IPS DF 19.7 (cell line): ENCODE measurements at places on chromosomes 1 and 21.

DNA sequence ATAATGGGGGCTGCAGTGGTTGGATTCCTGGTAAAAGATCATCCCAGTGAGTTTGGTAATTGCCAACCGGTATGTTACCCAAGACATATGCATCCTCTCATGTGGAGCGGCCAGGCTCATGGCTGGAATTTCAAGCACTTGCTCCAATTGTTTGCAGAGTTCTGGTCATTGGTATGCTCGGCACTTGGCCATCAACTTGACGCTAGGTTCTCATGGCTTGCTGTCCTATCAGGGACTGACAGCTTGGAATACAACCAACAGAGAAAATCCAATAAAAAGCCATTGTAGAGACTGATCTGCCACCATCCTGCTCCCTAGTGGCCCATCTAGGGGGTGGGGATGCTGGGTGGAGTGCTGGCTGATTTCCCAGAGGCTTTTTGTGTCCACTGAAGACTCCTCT lies 120.9 kb downstream of the EDEM3 start:
- no peak for DNase-seq

- no peak for DNase-seq
Measured at GRCh38 chr1:24301785-24302175, 17.4 kb upstream of the GRHL3 start.

DNA sequence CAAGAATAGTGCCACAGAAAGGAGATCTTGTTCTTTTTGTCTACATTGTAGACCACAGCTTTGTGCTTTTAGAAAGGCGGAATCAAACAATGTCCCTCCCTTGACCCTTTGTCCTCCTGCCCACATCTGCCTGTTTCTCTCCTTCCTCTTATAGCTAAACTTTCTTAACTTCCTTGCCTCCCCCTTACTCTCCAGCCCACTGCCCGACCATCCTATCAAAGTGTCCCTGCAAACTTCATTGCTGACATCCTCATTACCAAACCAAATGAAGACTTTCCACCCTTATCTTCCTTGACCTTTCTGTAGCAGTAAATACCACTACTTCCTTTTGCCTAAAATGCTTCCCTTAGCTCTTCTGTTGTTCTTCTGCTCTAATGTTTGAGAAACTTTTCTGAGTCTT lies 5.0 kb downstream of the SELP start:
- DNase-seq = no peak

GRCh38 chr1:91511386-91511785 lies 10.7 kb downstream of the CDC7 start:
- no peak for DNase-seq

DNA sequence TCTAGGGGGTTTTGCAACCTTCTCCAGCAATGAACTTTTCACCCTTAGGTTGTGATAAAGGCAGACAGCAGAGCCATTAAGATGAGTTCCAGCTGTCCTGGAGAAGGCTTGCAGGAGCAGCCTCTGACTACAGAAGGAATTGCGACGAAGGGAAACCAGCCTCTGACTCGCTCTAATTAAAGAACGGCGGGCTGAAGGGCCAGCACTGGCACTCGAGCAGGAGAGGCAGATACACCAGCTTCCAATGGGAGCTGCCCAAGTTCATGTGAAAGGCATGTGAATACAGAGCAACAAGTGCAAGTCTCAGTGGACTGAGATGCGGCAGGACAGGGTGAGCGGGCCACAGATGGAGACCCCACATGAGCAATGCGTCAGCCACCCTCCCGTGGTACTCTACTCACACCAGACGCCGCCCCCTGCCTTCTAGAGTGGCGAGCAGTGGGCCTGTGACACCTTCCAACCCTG lies 15.7 kb downstream of the RCC2 start:
- no peak for DNase-seq

- DNase-seq = no peak
Measured at GRCh38 chr1:183276386-183277080, 90.5 kb downstream of the LAMC2 start.
